Kidney (tissue), 22 donors: ENCODE measurements at places on chromosomes 1 and 21. TPM values are rescaled to one million over a fixed set of nuclear protein-coding genes. Genes with fewer than 3 reads are reported as not detected.

DNA sequence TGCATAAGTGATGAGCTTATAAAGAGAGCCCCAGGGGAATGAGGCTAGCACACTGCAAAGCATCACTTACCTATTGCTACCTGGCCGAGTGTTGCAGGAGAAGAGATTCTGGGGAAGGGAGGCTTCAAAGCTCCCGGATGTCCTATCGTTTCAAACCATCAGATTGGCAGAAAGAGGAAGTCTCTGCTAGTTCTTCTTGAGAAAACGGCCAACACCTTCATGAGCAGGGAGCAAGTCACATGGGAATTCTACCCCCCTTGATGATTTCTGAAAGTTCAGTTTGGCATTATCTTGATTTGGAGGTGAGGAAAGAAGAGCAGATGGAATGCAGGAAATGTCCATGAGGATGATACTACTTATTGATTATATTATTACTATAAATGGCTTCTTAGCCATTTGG is 16.2 kb downstream of the SYF2 start:
- H3K4me3 ChIP-seq, result no peak overlapping the region
- H3K36me3 ChIP-seq, result no peaks in the 10 kb centered on the region
- no peak overlapping the region for H3K27ac ChIP-seq

GRCh38 chr1:113453771-113454083 is 63.4 kb downstream of the MAGI3 start:
- H3K27me3 ChIP-seq, result no peaks in the 10 kb centered on the region
- no peak overlapping the region for H3K27ac ChIP-seq
- no peak for DNase-seq
- H3K4me3 ChIP-seq, result no peak overlapping the region
- no peaks in the 10 kb centered on the region for H3K4me1 ChIP-seq

GRCh38 chr1:101150670-101151069 is 86.1 kb upstream of the S1PR1 start:
- H3K4me3 ChIP-seq, result no peak overlapping the region
- DNase-seq, result no peak
- H3K4me1 ChIP-seq, result no peaks in the 10 kb centered on the region
- H3K27ac ChIP-seq, result no peak overlapping the region
- H3K27me3 ChIP-seq, result no peaks in the 10 kb centered on the region

- DNase-seq, result no peak
- H3K27me3 ChIP-seq, result no peaks in the 10 kb centered on the region
- H3K4me1 ChIP-seq, result no peaks in the 10 kb centered on the region
- no peaks in the 10 kb centered on the region for H3K36me3 ChIP-seq
Observed at GRCh38 chr1:99441299-99442095, 177.2 kb downstream of the PLPPR4 start.

AMY1B gene
- total RNA-seq, result not detected
